ENCODE measurements at places on chromosomes 2 and 18.

- no peak for DNase-seq
These were observed 207.0 kb upstream of the HAAO start for GRCh38 chr2:42999391-42999841.

DNA sequence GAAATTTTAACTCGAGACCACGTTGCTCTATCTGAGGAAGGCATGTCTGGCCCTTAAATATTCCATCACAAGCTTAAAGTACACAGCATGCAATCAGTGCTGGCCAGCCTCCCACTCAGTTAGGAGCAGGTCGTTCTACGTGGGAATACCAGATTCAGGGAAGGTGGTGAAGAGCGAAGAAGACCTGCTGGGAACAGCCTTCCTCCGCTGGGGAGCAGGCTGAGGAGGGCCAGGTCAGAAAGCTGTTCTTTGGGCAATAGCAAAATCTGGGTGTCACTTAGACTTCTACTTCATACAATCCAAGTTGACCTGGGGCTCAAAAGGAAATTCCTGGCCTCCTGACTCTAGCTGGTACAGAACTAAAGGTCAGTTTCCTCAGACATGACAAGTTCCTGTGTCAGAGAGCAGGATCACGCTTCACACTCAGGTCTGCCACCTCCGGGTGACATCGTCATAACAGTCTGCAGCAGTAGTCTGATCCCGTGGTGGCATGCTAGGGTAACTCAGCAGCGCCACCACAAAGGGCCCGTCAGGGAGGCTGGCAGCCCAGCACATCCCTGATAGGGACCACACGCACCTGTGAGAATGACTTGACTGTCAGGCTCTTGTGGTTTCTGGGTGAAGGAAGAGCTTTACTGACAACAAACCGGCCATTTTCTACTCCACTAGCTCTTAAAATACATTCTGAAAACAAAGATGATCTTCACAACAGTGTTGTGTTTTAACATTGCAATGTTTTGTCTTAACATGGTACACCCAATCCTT is 35.2 kb upstream of the NAPG start:
- DNase-seq = peak; percentile 25

DNA sequence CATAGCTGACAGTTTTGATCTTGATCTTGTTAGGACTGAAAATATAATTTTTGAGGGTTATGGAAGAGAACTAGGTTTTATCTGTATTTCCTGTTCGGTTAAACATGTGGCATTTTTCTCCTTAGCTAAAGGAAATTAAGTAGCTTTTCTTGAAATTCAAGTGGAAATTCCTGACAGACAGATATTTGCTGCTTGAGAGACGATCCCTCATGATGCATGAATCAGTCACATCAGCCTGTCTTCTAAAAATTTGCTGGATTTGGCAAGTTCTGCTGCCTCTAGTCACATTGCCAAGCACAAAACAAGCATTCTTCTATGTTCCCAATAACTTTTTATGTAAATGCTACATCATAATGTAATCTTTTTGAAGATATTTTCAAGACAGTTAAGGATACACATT is 201.8 kb upstream of the ATP5MC3 start:
- no peak for DNase-seq

DNA sequence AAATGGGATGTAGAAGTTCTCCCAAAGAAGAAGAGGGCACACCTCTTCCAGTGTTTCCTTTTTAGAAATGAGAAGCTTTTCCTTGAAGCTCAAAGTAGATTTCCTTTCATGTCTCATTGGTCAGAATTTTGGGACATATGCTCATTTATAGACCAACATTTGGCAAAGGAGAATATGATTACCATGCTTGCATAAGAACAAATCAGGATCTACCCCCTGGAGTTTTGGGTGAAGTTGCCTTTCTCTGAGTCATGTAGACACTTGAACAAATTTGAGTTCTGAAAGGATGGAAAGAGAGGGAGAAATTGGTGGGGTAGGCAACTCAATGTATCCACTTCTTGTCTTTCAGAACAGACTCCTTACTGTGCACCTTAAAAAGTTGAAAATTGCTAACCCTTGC is 409.0 kb downstream of the SLC4A3 start:
- DNase-seq = no peak

- DNase-seq = no peak
These were observed 333.1 kb upstream of the VWC2L start for GRCh38 chr2:214077727-214078126.

DNA sequence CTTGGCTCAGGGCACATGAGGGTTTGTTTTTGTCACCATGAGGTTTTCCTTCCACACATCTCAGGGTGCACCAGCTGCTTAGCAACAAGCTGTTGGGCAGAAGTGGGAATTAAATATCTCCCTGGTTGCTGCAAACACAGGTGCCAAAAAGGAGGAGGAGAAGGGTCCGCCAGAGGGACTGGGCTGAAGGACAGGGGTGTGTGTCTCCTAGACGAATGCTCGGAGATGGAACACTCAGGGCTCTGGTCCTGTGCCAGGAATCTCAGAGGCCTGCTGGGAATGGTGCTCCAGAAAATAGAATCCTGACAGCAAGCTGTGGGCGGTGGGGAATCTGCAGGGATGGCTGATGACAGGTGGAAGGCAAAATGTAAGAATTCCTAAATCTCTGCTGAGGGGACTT is 94.5 kb downstream of the VSNL1 start:
- DNase-seq = no peak

DNA sequence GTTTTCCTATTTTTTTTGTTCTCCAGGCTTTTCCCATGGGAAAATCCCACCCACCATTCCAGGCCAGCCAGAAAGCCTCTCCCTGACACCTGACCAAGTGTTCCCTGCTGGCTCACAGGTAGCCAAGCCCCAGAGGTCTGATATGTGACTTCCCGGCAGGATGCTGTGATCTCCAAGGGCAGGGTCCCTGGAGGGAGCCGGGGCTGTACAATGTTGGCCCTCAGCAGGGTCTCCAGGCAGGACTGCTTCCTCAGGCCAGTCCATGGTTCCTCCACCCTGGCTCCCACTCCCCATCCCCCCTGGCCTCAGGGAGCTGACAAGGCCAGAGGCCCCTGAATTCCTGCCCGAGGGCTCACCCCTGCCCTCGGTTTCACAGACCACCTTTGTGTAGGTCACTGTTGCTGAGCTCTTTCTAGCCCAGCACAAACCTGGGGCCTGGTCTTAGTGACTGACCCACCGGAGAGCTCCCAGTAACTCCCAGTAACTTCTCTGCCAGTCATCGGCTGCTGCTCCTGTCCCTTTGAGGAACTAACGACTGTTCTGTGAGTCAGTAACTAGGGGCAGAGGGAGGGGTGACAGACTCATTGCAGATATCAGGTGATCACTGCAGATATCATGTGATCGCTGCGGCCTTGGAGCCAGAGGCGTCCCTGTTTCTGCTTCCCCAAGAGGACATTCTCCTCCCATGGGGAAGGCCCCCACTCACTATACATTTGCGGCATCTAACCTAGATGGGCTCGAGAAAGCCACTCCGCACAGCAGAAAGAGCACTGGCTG is 38.7 kb downstream of the SDC1 start:
- DNase-seq = no peak

DNA sequence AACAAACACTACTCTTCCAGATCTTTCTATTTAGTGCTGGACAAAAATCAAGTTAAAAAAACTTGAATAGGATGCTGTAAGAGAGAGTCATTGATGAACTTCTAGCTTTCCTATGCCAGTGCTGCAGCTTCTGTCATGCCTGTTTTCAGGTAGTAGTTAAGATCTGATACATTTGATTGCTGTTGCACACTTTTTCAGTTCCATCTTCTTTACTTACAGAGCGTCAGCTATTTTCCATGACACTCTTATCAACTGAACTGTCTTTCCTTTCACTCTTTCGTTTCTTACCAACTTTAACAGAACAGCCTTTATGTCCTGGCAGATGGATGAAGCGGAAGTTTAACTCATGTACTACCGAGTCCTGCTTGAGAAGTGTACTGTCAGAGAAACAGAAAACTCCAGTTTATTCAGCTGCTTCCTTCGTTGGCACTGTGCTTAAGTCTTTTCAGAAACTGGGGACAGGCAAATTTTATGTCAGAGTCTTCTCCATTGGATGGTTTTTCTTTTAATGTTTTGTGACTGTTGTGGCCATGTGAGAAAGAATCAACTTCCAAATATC is 145.9 kb upstream of the KLHL14 start:
- DNase-seq = no peak

- DNase-seq = no peak
These were observed 129.8 kb upstream of the EPB41L3 start for GRCh38 chr18:5673616-5674015.

DNA sequence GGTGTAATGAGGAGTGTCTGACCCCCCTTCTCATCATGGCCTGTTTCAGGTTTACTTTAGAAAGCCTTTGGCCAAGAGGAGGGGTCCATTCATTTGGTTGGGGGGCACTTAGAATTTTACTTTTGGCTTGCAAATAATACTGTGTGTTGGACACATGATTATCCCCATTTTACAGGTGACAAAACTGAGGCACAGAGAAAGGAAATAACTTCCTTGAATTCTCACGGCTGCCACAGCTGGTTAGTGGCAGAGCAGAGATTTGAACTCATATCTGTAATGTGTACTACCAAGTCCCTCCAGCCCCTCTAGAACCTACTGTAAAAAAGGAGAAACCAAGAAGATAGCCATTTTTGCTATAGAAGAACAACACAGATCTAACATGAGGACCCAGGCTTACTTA is 124.8 kb upstream of the NDUFV2 start:
- no peak for DNase-seq

- DNase-seq = no peak
These were observed 78.4 kb upstream of the ZNF516 start for GRCh38 chr18:76573325-76574025.

- DNase-seq = no peak
These were observed 207.1 kb downstream of the ACKR3 start for GRCh38 chr2:236776695-236777251.

GRCh38 chr2:29012211-29012681 is 31.1 kb downstream of the TOGARAM2 start:
- no peak for DNase-seq

GRCh38 chr2:15259356-15259756 is 301.8 kb downstream of the NBAS start:
- DNase-seq = no peak

- DNase-seq = no peak
These were observed 296.1 kb downstream of the RND3 start for GRCh38 chr2:150191349-150191748.

GRCh38 chr2:46075848-46076247 is 221.4 kb upstream of the EPAS1 start:
- DNase-seq = no peak

DNA sequence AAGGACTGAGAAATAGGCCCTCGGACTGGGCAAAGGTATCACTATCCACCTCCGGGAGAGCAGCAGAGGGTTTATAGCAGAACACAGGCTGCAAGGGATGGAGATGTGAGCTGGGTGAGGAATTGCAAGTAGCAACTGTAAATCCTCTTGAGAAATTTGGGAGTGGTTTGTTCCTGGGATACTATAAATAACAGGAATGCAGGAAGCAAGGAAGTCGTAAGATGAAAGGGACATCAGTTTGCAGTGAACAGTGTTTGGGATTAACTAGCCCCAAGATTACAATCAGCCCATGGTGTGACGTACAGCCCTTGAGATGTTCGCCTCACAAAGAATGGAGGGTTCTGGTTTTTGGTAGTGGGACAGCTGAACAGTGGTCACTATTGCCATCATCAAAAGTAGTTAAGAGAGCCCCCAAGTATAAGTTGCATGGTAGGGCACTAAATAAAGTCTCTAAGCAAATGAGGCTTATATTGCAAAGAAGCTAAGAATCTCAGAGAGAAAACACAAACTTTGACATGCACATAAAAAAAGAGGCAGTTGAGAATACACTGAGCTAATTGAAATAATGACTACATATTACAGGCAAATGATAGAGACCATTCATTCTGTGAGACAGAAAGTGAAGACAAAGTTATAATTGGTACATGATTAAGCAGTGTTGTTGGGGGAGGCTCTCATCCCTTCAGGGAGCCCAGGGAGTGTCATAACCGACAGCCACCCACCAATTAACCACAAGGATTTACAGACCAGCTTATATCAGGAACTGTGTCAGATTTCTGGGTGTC is 362.5 kb upstream of the ACVR2A start:
- no peak for DNase-seq

DNA sequence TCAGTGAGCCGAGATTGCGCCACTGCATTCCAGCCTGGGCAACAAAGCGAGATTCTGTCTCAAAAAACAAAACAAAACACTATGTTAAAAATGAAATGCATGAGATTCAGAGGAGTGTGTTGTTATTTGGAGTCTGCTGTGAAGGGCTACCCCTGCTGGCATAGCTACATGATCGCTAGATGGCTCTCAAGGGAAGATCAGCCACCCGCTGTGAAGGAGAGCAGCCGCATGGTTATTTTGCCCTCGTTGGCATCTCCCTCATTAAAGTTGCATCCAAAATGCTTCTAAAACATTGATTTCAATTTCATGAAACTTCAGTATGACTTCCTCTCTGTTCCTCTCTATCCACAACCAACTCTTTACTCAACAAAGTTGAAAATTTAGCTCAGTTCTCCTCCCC is 54.8 kb upstream of the NDUFV2 start:
- DNase-seq = no peak

GRCh38 chr2:74658516-74658915 is 4.5 kb downstream of the SEMA4F start:
- DNase-seq = no peak

GRCh38 chr18:55114876-55115275 is 155.6 kb upstream of the CCDC68 start:
- no peak for DNase-seq

- DNase-seq = no peak
These were observed 174.9 kb downstream of the EPHA4 start for GRCh38 chr2:221397187-221397586.

GRCh38 chr2:239239607-239240413 is 161.0 kb downstream of the HDAC4 start:
- no peak for DNase-seq

Data from stimulated activated CD8-positive, alpha-beta memory T cell treated with anti-CD3 and anti-CD28 coated beads, Interleukin-4, amount 100 ng/mL, for 4 hours (primary cell).